NCI-H187 (cell line): ENCODE measurements at places on chromosomes 7 and 10.

DNA sequence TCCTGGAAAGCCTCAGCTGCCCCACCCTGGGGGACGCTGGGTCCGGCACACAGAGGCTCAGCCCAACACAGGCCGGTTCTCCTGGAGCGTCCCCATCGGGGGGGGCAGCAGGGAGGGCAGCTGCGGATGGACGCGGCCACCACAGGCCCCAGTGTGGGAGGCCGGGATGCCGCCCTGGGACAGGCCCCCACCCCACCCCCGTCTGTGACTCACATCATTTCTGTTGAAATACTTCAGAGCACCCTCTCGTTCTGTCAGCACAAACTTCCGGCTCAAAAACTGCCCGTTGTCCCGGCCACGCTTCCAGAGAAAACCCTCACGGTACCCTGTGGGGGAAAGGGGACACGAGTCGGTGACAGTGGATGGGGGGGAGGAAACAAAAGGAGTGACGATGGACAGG, 28.5 kb downstream of the GET4 start:
- no peak for DNase-seq

DNA sequence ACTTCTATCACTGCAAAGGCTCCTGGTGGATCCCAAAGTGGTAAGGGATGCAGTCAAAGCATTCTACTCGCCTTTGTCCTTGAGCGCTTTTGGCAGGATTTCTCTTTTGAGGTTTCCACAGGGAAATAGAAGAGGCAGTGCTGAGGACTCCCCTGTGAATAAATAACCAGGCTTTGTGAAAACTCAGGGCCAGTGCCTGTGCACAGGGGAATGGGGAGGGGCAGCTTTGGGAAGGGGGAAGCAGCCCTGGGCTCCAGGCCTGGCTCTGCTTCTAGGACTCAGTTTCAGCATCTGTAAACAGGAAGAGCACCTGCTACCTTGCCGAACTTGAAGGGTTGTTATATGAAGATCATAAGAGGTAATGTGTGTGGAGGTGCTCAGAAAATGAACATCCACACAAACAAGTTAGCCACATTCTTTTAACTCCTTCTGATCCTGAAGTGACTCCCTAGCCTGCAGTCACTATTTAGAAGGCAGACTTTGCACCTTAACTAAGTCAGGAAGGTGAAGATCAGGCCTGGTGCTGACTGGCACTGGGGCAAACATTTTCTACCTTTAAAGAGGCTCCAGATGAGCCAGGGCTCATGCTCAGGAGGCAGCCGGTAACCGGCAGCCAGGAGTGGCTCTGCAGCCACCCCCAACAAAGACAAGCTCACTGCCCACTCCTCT, 22.5 kb upstream of the MMP21 start:
- DNase-seq, result no peak

- DNase-seq, result no peak
Observed at GRCh38 chr10:101438881-101439391, 85.0 kb downstream of the BTRC start.

DNA sequence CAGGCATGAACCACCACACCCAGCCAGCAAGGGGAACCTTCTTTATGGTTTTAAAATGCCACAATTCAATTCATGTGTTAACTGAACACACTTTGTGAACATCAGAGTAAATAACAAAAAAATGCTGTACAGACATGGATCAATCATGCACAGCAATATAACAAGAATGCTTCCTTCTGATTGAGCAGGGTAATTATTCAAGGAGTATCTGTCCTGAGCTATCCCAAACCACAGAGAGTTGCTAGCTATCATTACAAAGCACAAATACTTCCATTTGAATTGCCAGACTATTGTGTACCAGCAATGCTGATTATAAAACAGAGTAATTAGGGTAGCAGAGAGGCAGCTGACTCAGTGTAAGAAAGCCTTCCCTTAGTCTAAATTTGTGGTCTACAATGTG, 11.3 kb upstream of the RHOBTB1 start:
- DNase-seq, result no peak

DNA sequence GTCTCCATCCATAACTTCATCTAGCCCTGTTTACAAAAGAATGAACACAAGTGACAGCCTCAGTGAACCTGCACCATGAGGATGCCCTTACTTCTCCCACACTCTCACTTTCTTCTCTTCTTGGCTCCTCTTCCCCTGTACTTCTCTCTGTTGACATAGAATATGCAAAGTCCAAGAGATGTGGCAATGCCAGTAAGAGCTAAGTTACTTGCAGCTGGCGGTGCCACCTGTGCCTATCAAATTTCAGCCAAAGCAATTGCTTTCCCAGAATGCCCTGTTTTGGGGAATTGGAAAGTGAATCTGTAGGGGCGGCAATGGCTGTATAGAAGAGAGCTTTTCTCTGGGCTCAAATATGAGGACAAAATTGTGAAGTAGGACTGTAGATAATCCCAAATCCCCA, 557.8 kb downstream of the AUTS2 start:
- no peak for DNase-seq

DNA sequence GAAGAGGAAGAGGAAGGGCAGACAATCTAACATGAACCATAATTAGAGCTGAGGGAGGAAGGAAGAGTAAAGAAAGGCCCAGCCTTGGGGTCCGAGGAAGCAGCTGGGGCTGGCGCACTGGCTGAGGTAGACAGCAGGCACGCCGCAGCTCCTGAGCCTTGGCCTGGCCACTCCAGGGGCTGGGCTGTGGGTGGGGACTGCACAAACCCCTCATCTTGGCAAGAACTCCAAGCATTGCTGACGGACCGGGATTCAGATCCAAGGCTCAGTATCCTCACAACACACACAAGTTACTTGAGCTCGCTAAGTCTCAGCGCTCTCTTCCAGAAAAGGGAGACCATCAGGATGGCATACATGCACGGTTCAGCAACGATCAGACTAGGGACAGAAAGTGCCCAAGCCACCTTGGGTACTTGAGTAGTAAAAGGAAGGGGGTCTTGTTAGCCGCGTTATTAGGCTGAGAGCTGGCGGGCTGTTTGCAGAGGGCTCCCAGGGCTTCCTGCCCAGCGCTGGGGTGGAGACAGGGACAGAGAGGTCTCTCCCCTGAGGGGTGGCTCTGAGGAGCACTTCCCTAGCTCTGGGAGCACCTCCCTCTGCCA, 4.5 kb downstream of the TNS3 start:
- DNase-seq, result no peak

DNA sequence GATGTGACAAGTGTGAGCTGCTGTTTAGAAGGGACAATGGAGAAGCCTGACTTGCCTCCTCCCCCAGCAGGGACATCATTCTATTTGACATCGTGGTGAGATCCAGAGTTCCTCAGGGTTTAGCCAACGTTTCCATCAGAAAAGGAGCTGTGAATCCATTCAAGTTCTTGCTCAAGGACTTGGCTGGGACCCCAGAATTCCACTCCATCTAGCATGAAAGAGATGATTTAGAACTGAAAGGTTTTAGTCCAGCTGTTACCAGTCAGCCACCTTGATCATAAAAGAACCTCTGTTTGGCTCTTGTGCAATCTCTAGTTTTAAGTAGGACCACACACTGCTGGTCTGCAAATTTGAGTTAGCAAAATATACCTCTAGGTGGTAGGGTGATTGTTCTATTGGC, 337.6 kb downstream of the FRMD4A start:
- DNase-seq, result no peak

- no peak for DNase-seq
Observed at GRCh38 chr10:132233501-132234085, 46.8 kb downstream of the DPYSL4 start.

DNA sequence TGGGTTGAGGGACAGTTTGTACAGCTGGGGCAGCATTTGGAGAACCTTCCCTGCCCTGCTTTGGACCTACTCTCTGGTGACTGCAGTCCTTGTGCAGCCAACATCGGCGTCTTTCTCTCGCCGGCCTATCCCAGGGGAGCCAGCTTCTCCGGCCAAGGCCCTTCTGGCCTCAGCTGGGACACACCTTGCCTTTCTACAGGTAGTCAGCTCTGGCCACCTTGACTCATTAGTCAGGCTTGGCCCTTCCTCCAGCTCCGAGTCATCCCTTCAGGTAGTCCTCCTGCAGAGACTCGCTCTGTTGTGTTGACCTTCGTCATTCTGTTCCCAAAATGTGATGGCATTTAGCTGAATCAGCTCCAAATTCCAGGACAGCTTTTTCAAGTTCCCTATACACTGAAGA, 145.0 kb upstream of the CHST15 start:
- no peak for DNase-seq

DNA sequence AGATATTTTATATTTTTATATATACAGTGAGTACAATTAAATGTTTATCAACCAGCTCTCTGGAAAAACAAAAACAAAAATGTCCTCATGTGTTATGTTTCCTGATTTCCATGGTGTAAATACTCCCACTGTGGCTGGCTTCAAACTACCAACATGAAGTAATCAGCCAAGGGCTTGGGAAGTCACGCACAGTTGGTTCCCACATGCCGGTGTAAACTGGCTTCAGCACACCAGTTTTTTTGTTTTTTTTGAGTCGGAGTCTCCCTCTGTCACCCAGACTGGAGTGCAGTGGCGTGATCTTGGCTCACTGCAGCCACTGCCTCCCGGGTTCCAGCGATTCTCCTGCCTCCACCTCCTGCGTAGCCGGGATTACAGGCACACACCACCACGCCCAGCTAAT, 11.8 kb downstream of the OSBPL3 start:
- DNase-seq, result no peak

GRCh38 chr10:71143170-71143569, 69.2 kb upstream of the UNC5B start:
- no peak for DNase-seq

DNA sequence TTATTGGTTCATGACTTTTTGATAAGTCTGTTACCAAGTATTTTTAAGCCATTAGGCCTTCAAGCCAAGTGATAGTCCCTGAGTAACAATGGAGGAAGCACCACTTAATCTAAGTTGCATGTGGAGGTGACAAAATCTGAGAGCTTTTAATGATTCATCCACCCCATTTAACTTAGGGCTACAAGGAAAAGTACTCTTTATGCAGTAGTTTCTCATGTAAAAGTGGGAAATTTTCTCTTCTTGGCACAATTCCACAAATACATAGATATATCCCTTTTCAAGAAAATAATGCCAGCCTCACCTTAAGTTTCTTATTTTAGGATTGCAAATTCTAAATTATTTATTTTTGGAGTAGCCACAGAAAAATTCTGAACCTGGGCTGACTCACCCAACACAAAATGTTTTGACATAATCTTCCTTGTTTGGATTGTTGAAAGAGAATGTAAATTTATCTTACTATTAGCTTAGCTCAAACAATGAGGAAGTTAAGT, 85.7 kb downstream of the SUGCT start:
- DNase-seq, result no peak

GRCh38 chr7:122762071-122762470, 59.3 kb upstream of the RNF148 start:
- no peak for DNase-seq

- DNase-seq, result no peak
Observed at GRCh38 chr10:11663763-11664555, 52.5 kb upstream of the USP6NL start.

DNA sequence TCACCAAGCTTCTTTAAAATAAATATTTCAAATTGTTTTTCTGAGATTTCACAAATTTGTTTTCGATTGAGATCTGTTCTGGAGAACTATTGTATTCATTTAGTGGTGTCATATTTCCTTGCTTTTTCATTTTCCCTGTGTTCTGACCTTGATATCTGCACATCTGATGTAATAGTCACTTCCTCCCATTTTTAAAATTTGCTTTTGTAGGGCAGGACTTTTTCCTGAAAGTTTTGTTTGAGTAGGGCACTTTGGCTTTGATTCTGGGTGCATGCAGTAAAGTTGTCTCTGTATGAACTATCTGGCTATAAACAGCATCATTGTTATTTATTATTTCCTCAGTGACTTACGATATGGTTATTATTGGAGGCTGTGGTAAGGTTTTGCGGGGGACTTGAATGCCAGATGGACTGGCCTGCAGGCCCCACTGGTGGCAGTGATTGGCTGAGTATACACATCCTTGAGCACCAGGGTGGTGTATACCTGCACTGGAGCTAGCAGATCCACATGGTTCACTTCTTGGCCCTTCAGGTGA, 83.6 kb downstream of the CSTF2T start:
- DNase-seq, result no peak

DNA sequence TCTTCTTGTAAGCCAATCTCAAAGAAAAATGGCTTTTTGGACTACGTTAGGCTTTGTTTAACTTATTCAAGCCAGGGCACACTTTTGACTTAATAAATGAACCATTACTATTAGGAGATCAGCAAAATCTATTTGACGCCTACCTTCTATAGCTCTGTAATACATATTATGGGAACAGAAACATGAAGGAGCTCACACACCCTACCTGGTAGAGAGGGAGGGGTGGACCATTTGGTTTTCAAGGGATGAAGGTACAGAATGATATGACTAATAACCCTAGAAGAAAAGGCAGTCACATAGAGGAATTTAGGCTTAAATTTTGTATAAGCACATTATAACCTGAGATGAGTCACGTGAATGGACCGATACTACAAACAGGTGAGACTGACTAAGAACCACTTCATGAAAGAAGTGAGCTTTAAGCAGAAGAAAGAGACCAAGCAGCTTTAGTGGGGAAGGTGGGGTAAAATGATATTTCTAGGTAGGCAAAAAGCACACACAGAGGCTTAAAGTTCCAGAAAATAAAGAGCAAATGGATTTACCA, 106.8 kb upstream of the CTTNBP2 start:
- no peak for DNase-seq

GRCh38 chr7:132533916-132534315, 42.4 kb downstream of the PLXNA4 start:
- DNase-seq, result no peak

DNA sequence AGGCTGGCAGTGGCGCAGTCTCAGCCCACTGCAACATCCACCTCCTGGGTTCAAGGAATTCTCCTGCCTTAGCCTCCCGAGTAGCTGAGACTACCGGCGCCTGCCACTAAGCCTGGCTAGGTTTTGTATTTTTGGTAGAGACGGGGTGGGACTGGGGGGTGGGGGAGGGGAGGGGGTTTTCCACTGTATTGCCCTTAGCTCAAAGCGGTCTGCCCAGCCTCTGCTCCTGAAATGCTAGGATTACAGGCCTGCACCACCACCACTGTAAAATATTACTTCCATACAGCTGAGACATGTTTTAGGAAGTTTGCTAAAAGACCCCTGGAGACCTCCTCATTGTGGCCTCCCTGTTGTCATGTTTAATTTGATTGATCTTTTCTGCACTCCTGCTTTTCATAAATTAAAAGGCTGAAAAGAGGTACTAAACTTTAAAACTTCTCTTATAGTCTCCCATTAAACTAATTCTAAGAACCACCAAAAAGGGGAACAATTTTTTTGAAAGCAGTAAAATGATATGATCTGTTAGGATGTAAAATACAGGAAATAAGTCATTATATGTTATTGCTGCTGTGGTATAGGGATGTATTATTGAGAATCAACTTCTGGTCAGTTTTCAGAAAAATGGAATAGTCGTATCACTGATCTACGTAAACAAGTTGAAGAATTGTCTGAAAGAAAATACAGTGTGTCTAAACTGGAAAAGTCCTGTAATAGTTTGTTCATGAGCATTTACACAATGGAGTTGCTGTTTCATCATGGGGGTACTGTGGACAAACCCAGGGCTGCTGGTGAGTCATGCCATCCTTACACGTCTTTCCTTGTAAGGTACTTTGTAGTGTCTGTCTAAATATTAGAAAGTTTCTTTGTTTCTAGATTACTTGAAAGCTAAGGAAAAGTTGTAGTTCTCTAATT, 72.9 kb upstream of the TMEM248 start:
- no peak for DNase-seq
